LNCaP clone FGC (cell line): ENCODE measurements at places on chromosomes 5 and 9.
A peak's percentile ranks its signal among the peaks of the same experiment; 100 is the strongest.

- no peak for DNase-seq
Observed at GRCh38 chr9:89922099-89922498, 317.3 kb downstream of the GADD45G start.

DNA sequence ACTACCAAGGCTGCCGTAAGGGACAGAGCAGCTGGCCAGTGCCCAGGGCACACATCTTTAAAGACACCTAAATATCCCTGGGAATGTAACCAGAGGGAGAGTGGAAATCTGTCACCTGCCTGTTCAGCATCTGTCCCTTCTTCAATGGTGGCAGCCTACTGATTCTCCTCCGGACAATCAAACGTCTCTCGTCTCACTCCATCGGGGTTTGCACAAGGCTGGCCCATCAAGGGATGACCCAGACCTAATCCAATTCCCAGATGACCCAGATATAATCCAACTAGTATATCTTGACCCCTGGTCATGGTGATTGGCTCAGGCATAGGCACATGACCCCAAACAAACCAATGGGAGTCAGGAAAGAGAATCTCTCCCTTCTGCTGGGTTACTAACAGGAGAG lies 93.5 kb downstream of the HRH2 start:
- DNase-seq = no peak

GRCh38 chr9:17521100-17521855 lies 57.6 kb upstream of the SH3GL2 start:
- DNase-seq = no peak

- DNase-seq = no peak
Observed at GRCh38 chr5:24365406-24365805, 279.4 kb downstream of the CDH10 start.

DNA sequence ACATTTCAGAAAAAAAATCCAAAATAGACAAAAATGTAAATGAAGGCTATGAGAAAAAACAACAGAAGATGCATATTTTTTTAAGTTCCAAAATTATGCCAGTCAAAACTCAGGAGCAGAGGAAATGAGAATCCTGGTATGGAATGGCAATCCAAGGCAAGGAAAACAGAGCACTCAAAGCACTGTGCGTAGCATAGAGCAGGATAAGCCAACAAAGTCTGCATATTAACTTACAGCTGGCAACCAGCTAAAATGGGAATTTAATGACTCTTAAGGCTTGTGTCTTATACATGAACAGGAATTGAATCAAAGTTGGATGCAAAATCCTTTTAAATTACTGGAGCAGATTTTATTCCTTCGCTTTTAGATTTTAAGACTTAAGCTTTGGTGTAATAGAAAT lies 203.5 kb upstream of the DAPK1 start:
- DNase-seq = no peak

DNA sequence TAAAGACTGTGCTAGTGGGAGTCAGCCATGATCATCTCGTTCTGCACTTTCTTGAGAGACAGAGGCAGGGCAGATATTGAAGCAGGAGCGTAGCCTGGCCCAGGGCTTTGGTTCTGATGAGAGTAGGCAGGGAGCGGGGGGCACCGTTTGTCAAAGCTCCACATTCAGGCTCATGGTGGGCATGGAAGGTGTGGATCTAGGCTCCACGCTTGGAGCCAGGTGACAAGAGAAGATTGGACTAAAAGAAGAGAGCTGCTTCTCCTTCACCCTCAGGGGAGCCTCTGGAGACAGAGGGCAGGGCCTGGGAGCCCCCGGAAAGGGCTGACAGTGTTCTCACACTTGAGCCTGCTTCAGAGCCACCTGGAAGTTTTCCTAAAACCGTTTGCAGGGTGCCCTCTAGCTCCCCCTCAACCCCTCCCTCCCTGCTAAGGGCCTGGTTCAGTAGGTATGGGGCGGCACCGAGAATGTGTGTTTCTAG lies 24.7 kb upstream of the FCN2 start:
- no peak for DNase-seq

DNA sequence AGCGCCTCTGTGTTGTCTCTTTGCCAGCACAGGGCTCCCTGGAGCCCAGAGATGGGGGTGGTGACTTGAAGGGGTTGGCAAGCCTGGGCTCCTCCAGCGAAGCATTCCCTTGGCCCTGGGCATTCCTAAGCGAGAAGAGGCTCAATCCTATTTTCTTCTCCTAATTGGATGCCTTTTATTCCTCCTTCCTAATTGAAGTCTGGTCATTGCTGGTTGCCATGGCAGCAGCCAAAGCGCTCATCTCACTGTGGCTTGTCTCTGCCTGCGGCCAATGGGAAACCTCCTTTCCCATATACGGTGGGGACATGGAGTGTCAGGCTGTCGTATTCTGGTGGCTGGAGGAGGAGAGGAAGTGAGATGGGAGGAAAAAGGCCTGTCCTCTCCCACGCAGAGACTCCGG lies 52.3 kb upstream of the RARS1 start:
- DNase-seq = no peak

DNA sequence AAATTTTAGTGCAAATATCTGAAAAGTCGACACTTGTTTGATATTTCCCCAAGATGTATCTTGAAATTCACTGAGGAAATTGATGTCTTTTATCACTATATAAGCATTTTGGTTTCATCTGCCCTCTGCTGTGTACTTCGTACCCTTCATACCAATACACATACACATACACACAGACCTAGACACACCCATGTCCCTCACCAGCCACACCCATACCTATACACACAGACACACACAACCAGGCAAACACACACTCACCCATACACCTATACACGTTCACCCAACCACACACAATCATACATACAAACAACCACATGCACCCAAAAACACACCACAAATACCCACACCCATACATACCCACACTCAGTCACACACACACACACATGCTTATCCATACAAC lies 367.8 kb downstream of the HINT1 start:
- no peak for DNase-seq

- DNase-seq = no peak
Observed at GRCh38 chr5:33789567-33789957, 102.2 kb downstream of the ADAMTS12 start.

- DNase-seq = no peak
Observed at GRCh38 chr5:154485096-154485491, 7.1 kb upstream of the HAND1 start.

DNA sequence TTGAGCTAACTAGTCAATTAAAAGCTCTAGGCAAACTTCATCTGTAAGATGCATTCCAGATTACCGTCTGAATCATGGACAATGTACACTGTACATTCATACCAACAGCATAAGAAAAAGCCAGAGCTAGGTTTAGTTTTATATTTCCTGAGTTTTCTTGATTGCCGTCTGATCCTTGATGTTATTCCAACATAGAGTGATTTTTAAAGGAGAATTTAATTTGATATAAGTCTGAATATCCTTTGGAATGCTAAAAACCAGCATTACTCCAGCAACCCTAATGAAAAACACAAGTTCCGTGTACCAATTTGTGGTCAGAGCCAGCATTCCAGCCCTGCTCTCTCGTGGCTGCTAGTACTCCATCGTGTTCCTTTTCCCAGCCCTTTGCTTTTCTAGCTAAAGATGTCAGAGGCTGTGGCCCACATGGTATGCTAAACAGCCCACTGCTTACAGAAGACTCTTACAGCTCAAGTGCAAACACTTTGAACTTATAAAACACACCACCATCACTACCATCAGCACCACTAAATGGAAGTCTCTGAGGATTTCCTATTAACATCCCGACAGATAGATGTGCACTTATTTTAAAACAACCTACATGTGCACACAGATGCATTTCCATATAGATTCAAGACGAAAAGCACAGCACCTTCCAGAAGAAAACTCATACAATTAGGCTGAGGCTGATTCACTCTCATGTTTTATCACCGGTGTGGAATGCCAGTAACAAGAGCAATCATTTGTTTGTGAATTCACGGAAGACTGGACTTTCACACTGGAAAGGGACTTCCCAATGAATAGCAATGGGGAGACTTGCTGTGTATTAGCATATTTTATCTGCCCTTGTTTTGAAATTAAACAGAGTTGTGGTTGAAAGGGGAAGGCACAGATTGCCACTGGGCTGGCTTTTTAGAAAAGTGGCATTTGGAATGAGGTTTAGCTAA lies 246.9 kb upstream of the GAS1 start:
- DNase-seq = no peak

DNA sequence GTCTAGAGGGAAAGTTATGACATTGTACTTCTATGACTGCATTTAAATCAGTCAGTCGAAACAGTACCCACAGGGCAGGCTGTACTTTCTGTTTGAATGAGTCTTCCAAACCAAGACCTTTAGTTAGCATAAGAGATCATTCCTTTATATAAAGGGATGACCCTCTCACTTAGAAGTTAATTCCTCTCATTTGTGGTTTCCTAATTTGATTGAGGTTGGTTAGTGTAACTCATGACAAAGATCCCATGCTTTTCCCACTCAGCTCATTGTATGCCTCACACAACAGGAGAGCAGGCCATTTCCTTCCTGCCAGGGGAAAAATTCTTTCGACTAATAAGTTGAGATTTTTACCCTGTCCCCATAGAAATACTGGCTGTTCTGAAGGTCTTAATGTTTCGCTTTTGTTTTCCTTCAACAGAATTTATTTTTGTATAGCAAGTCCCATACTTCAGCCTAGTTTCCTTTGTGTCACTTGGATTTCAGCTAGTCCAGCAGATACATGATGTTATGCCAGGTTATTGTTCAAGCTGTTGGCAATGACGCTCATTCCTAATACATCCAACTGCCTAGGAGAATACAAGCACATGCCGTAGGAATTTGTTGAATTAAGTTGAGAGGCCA lies 500.7 kb downstream of the SPATA31D1 start:
- DNase-seq = no peak

GRCh38 chr9:1049641-1050040 lies 516 bp upstream of the DMRT2 start:
- DNase-seq = peak; percentile 2

- DNase-seq = no peak
Observed at GRCh38 chr5:133367071-133367786, 245.1 kb downstream of the FSTL4 start.

DNA sequence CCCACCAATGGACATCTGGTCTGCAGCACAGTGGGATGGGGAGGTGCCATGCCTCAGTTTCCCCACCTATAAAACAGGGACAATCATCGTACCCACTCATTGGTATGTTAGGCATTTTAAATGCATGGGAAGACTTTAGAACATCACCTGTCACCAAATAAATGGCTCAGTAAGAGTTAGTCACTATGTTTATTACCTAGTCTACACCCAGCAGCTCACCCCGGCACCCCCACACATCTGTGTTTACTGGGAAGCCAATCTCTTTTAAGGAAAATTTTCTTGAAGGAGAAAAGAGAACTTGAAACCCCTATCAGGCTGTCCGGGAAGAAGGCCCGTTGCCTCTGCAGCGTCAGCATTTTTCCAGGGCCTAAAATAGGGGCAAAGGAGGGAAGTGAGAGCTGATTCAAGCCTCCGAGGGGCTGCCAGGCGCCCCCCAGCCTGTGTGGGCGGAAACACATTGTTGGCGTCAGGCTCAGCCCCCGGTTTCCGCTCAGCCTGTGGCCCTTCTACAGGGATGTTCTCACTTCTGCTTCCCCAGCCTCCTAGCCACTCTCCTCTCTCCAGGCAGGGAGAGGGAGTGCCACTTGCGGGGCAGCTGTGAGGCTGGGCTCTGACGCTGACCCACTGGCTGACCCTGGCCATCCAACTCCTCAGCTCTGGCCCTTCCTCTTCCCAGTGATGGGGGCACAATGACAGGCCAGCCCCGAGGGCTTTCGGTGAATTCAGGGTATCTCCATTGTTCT lies 4.6 kb downstream of the CSF1R start:
- DNase-seq = no peak

GRCh38 chr5:96381526-96381925 lies 51.5 kb downstream of the PCSK1 start:
- no peak for DNase-seq

GRCh38 chr5:6717687-6718086 lies 4.5 kb downstream of the TENT4A start:
- no peak for DNase-seq

DNA sequence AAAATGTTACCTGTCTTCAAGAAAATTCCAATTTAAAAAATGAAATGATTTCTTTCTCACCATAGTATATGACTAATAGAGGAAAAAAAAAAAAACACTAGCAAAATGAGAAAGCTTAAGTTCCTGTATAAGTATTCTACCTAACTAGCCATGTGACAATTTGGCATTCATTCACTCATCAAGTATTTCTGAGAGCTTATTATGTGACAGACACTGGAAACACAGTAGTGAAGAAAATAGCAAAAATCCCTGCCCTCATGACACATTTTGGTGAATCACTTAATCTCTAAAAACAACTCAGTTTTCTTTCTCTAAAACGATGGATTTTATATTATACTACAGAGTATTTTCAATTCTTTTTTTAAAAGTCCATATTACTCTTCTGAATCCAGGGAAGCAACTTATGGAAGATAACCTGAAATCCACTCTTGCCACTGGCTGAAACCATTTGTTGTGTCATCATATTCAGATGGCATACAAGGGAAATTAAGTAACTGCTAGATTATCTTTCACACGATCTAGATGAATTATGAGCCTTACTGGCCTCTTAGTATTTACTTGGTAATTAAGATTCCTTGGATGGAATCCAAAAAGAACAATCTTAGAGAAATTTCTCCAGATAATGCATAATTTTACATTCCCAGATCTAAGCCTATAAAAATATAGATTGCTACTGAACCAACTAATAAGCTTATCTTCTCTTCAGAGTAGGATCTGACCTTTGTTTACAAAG lies 5.5 kb downstream of the PTBP3 start:
- DNase-seq = no peak

GRCh38 chr9:133991964-133992779 lies at the start of gene VAV2:
VAV2 (minus strand) TSS chr9:133992324; CDS start chr9:133992278, 46 bp downstream.
- DNase-seq = no peak

GRCh38 chr9:123940721-123941523 lies 11.0 kb upstream of the DENND1A start:
- no peak for DNase-seq

- DNase-seq = no peak
Observed at GRCh38 chr9:98520221-98520960, 188.3 kb downstream of the GABBR2 start.

DNA sequence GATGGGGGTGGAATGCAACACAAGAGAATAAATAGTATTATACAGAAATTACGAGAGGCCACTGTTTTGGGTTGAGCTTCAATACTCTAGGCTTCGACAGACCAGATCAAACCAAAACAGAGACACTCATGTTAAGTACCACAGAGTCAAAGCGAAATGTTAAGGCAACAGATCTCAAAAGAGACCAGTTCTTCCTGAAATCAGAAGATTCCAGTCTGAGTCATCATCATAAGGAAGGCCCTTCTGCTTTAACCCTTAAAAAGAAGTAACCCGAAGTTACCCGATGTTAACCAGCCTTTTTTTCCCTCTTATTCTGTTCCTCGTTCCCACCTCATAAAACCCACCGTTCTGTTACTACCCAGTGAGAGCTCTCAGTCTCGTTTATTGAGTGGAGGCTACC lies 75.9 kb downstream of the SFXN1 start:
- no peak for DNase-seq
